Tibial nerve (tissue), 4 donors: ENCODE measurements at places on chromosomes 12 and 14.

DNA sequence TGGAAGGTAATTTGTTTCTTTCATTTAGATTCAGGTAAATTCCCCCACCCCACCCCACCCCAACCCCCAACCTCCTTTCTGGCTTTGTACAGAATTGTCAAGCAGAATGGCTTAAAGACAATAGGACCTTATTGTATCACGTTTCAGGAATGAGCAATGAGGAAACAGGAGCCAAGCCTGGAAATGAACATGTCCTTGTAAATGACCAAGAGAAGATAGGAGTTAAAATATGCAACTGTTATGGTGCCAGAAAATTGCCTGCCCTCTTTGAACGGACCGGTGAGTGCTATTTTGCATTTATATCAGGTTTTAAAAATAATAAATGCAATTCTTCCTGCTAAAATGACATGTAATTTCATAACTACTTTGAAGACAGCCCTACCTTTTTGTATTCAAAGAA is 141.6 kb upstream of the PELI2 start:
- no peaks in the 10 kb centered on the region for H3K4me1 ChIP-seq
- no peak for DNase-seq
- no peaks in the 10 kb centered on the region for H3K36me3 ChIP-seq
- H3K4me3 ChIP-seq: no peak overlapping the region

DNA sequence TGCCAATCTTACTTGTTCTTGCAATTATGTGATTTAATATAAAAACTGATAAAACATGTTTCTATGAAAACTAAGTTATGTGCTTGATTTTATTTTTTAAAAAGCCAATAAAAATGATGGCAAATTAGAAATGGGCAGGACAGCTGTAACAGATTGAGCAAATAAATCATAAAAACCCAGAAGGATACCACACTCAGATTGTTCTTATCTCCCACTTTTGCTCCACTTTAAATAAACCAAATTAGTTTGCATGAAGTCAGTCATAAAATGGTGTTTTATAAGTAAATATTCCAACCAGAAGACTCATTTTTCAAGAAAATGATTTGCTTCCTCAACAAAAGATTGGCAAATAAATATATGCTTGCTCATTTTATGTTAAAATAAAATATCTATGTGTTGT is 307.9 kb upstream of the G2E3 start:
- H3K4me1 ChIP-seq: peaks cover 17% of the 10 kb centered on the region
- H3K36me3 ChIP-seq: no peaks in the 10 kb centered on the region
- no peak overlapping the region for H3K4me3 ChIP-seq

GRCh38 chr12:85996280-85996679 is 122.2 kb downstream of the NTS start:
- no peak overlapping the region for H3K27ac ChIP-seq
- H3K4me1 ChIP-seq: no peaks in the 10 kb centered on the region
- no peak for DNase-seq
- no peak overlapping the region for H3K4me3 ChIP-seq
- H3K36me3 ChIP-seq: no peaks in the 10 kb centered on the region

DNA sequence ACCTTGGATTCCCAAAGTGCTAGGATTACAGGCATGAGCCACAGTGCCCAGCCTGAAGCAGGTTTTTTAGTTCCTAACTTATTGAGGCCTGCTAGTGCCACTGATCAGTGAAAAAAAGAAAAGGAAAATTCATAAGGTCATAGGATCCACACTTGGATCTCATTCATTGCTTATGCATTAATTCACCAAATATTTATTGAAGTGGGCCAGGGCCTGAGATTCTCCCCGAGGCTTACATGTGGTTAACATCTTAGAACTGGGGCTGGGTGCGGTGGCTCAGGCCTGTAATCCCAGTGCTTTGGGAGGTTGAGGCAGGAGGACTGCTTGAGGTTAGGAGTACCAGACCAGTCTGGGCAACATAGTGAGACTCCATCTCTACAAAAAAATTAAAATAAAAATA is 29.5 kb upstream of the MAP1LC3B2 start:
- peak overlapping the region; percentile 73 for H3K27ac ChIP-seq
- H3K4me3 ChIP-seq: no peak overlapping the region
- H3K36me3 ChIP-seq: no peaks in the 10 kb centered on the region
- DNase-seq: no peak
- no peaks in the 10 kb centered on the region for H3K27me3 ChIP-seq

- H3K27me3 ChIP-seq: no peaks in the 10 kb centered on the region
- no peaks in the 10 kb centered on the region for H3K4me1 ChIP-seq
- peaks cover 5% of the 10 kb centered on the region for H3K36me3 ChIP-seq
Measured at GRCh38 chr14:61780125-61780524, 17.9 kb downstream of the SNAPC1 start.

GRCh38 chr14:98189511-98189910 is 1082.5 kb downstream of the BCL11B start:
- no peaks in the 10 kb centered on the region for H3K36me3 ChIP-seq
- no peak for DNase-seq
- no peaks in the 10 kb centered on the region for H3K4me1 ChIP-seq

- no peak for DNase-seq
- H3K4me1 ChIP-seq: no peaks in the 10 kb centered on the region
- no peak overlapping the region for H3K4me3 ChIP-seq
- H3K27me3 ChIP-seq: no peaks in the 10 kb centered on the region
- H3K36me3 ChIP-seq: no peaks in the 10 kb centered on the region
- H3K27ac ChIP-seq: no peak overlapping the region
Measured at GRCh38 chr14:54659365-54659764, 92.4 kb downstream of the SAMD4A start.

GRCh38 chr14:80959496-80959895 is 4.1 kb downstream of the TSHR start:
- H3K27me3 ChIP-seq: no peaks in the 10 kb centered on the region
- peaks cover 6% of the 10 kb centered on the region for H3K4me1 ChIP-seq
- no peak overlapping the region for H3K27ac ChIP-seq

GRCh38 chr14:92704036-92704804 is 44.2 kb downstream of the LGMN start:
- H3K4me3 ChIP-seq: no peak overlapping the region
- peaks cover 3% of the 10 kb centered on the region for H3K4me1 ChIP-seq
- no peak overlapping the region for H3K27ac ChIP-seq
- no peak for DNase-seq
- no peaks in the 10 kb centered on the region for H3K27me3 ChIP-seq
- H3K36me3 ChIP-seq: no peaks in the 10 kb centered on the region

DNA sequence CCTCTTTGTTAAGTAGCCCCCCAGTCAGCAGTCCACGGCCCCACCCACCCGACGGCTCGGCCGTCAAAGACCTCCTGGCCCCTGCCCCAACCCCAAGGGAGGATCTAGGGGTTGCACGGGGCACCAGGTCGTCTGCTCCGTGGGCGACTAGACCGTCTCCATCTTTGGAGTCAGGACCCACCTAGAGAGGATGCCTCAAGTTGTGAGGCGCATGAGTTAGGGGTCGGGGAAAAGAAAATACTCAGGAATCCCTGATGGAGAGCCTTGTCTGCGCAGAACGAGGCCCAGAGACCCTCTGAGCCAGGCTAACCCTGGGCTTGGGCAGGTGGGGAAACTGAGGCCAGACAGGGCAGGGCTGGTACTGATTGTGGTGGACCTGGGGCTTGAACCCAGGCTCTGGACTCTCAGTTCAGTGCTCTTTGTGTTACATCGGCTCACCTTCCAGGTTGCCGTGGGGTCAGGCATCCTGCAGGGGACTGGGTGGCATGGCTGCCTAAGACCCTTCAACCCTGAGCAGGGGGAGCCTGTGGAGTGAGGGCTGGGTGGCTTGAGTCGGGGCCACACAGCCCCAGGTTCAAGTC is 839 bp downstream of the OTUB2 start:
- no peak overlapping the region for H3K27ac ChIP-seq
- no peaks in the 10 kb centered on the region for H3K36me3 ChIP-seq
- no peak for DNase-seq
- H3K4me1 ChIP-seq: no peaks in the 10 kb centered on the region

DNA sequence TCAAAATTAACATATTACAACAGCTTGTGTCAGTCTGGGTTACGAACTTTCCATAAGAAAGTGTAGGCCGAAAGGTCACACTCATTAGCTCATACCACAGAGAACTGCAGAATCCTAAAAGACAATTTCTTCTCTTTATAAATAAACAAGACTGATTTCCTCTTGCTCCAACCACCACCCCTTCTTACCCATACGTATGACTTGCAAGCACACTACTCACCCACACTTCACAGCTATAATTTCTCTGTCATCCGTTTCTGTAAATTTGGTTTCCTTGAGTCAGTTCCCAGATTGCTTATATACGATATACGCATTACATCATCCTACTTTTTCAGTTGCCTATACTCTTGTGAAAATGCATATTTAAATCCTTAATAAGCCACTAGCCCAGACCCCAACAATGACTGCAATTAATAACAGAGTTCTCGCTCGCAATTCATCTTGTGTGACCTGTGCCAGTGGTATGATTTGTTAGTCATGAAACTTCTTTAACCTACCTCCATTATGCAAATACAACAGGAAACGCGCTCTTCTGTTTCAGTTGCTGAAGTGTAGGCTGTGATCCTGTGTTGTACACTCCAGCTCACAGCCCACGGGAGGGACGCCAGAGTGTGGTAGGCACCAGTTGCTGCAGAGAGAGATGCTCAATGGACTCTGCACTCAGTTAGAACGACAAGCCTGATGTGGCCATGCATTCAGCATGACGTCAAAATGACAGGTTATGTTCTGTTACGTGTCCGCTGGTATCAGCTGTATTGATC is 417.6 kb downstream of the PDZRN4 start:
- H3K4me3 ChIP-seq: no peak overlapping the region
- DNase-seq: no peak
- H3K27ac ChIP-seq: no peak overlapping the region
- H3K4me1 ChIP-seq: no peaks in the 10 kb centered on the region
- no peaks in the 10 kb centered on the region for H3K27me3 ChIP-seq

DNA sequence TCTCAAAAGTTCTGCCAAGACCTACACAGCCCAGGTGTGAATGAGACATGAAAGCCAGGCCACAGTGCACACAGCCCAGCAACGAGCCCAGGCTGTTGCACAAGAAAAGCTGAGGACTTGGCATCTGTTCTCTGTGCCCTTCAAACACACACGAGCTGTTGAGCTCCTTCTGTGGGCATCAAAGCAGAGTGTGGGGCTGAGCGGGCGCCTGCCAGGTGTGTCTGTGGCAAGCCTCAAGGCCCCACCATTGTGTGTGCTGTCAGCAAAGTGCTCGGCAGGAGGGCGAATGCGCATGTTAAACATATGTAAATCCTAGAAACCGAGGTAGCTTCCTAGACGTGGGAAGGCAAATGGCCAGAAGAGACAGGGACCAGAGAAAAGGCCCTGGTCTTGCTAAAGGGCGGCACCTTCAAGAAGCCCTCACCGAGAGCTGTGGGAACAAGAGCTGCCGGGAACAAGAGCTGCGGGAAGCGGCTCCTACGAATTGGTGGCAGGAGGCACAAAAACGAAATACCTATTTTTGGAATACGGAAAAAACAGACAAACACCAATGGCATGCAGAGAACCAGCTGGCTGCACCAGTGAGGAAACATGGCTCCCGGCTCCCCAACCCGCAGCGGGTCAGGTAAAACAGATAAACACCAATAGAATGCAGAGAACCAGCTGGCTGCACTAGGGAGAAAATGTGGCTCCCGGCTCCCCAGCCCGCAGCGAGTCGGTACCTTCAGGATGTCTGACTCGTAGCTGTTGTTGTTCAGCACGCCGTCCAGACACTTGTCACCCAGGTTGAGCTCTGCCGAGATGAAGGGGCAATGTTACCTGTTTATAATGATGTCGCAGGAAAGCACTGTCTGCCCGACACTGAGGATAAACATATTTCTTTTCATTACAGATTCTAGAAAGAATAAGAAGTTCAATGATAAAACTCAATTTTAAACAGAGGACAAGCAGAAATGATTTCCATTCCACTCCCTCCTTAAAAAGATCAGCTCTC is 19.0 kb upstream of the GOLGA3 start:
- no peaks in the 10 kb centered on the region for H3K4me1 ChIP-seq
- H3K36me3 ChIP-seq: peaks cover 98% of the 10 kb centered on the region
- no peak overlapping the region for H3K27ac ChIP-seq
- no peak for DNase-seq
